Astrocyte (in vitro differentiated cells and primary cell): ENCODE measurements at places on chromosomes 12 and 14. TPM values are rescaled to one million over a fixed set of nuclear protein-coding genes. Genes with fewer than 3 reads are reported as not detected.
A peak's percentile ranks its signal among the peaks of the same experiment; 100 is the strongest.

TAS2R9 gene
- total RNA-seq = not detected in 2 replicates

- DNase-seq = peak; percentile 78
Observed at GRCh38 chr12:122851820-122852219, 16.6 kb downstream of the HIP1R start.

- no peak for DNase-seq
Observed at GRCh38 chr14:33451211-33451610, 499.7 kb downstream of the EGLN3 start.

GRCh38 chr12:44307506-44308168 lies 471.8 kb downstream of the TMEM117 start:
- DNase-seq = no peak

DNA sequence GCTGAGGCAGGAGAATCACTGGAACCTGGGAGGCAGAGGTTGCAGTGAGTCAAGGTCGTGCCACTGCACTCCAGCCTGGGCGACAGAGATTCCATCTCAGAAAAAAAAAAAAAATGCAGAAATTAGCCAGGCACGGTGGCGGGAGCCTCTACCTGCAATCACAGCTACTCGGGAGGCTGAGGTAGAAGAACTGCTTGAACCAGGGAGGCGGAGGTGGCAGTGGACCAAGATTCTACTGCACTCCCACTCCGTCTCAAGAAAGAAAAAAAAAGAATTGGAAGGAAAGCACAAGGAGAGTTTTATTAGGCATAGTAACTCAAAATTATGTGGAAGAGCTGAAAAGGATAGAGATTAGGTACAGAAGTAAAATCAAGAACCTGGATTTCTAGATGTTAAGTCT lies 20.8 kb upstream of the AMHR2 start:
- no peak for DNase-seq

- DNase-seq = no peak
Observed at GRCh38 chr12:56469007-56469930, 891 bp downstream of the SPRYD4 start.
